HuH-7.5 (cell line): ENCODE measurements at places on chromosomes 5 and 9.

DNA sequence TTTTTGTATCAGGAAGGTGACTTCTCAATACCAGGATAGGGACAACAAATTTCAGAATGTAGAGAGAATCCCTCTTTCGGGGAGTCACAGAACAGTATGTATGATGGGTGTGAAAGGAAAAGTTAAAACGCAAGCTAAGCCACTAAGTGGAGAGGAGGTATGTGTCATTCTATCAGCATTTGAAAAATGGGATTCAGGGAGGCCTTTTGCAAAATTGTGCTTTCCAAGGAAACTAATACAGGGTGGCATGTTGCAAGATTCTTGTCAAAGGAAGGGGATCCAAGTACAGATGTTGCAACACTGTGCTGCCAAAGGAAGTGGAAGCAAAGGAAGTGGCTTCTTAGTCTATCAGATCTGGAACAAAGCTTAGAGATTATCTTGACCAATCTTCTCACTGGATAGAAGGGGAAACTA is 12.6 kb upstream of the TNIP1 start:
- no peak for DNase-seq

DNA sequence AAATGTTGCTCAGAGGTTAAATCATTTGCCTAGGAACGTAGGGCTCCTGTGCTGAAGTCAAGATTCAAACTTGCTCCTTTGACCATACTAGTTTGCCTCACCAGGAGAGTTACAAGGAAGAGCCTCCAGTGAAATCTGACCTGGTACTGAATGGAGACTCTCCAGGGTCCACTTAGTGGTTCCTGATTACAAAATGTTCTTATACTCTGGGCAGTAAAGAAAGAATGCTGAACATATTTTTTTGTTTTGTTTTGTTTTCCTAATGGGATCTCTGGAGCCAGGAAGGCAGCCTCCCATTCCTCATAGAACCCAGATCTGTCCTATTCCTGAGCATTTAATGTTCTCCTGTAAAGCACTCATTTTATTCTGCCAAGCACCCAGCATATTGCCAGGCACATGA is 256.5 kb upstream of the CLINT1 start:
- DNase-seq: no peak

- no peak for DNase-seq
Observed at GRCh38 chr5:173726846-173727557, 110.6 kb upstream of the BOD1 start.

- DNase-seq: peak; percentile 16
Observed at GRCh38 chr9:1173211-1173610, 123.1 kb downstream of the DMRT2 start.

DNA sequence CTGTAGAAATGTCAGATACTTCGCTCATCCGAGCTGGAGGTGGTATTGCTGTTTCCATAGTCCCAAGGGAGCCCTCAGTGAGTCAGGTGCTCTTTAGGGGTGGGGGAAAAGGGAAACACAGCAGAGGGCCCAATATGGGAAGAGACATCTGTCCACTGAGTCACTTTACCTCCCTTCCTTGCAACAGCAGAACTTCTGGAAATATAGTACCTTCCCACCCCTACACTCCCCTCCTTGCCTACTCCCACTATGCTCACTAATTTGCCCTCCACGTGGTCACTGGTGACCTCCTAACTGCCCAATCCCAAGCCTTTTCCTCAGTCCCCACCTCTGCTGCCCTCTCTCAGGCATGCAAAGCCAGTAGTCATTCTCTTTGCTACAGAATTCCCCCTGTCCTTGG is 1.9 kb downstream of the HK3 start:
- no peak for DNase-seq

DNA sequence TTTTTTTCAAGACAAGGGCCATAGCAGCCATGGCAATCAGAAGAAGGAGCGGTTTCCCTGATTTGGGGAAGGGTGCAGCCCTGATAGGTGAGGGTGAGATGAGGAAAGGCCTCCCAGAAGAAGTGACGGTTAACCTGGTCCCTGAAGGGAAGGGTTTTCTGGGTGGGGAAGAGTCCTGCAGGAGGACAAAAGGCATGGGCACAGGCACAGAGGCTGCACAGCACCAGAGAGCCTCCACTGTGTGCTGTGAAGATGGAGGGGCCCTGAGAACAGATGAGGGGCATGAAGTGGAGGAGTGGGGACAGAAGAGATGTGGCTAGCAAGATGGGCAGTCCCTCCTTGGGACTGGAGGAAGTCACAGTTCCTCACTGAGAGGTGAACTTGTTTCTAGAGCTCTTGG is 46.3 kb upstream of the CXCL14 start:
- no peak for DNase-seq

DNA sequence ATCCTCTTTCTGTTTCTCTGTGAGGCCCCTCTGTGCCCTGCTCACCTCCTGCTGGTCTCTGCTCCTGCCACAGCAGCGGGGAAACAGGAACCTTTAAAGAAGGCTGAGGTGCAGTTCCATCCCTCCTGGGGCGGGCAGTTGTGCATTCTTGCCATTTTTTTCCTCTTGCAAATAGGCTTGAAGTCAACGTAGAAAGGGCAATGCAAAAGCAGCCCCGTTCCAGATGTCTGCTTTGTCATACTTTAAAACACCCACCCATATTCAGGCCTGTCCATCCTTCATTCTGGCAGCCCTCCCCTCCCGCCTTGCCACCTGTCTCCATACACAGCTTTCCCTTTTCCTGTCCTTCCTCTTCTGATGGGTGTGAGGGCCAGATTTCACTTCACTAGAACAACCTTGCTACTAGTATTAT is 65.4 kb upstream of the KLF9 start:
- no peak for DNase-seq

GRCh38 chr5:26700759-26701384 is 337.5 kb downstream of the CDH9 start:
- peak; percentile 36 for DNase-seq

- DNase-seq: no peak
Observed at GRCh38 chr9:110802416-110803035, 133.9 kb downstream of the MUSK start.

- DNase-seq: no peak
Observed at GRCh38 chr9:20289423-20290010, 332.8 kb downstream of the MLLT3 start.
